Heart right ventricle (tissue), 16 donors: ENCODE measurements at places on chromosomes 3 and 15. TPM values are rescaled to one million over a fixed set of nuclear protein-coding genes. Genes with fewer than 3 reads are reported as not detected.

DNA sequence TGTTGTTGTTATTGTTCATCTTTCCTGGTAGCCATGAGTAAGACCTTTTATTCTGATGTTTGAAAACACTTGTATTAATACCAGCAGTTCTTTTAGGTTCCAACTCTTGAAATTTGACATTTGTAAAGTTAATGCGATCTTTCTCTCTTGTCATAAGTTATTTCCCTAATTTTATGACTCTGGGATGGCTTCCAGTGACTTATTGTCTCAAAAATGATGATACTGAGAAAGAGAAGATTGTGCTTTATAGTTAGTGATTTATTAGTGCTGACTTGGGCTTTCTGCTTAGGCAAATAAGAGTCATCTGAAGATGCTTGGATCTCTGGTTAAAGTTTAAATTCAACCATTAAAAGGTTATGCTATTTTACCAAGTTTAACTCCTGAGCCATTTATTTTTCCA is 715.2 kb downstream of the GRM7 start:
- no peaks in the 10 kb centered on the region for H3K36me3 ChIP-seq
- H3K27ac ChIP-seq = no peak overlapping the region
- H3K27me3 ChIP-seq = no peaks in the 10 kb centered on the region
- H3K4me3 ChIP-seq = no peak overlapping the region
- H3K4me1 ChIP-seq = no peaks in the 10 kb centered on the region

DNA sequence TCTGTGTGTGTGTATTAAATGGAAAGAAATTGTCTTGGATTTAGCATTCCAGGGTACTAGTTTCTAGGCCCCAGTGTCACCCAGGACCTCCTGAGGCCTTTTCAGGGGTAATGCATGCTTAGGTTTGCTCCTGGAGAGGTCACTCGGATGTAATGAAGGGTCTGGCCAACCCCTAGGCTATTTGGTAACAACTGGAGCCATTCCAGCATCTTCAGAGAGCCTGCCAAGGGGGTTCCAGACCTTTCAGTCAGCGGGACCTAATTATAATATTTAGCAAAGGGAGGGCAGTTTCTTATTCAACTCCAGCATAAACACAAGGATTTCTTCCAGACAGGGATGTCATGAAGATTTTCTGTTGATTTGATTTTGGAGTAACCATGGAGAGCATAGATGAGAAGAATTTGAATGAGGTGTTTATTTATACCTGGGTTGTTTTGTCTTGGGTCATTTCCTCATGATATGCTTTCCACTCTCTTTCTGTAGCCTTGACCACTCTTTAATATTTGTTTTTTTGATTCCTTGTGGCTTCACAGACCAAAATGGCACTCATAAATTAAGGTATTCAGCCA is 17.4 kb downstream of the KAT2B start:
- no peak for DNase-seq
- H3K4me1 ChIP-seq = peaks cover 61% of the 10 kb centered on the region
- H3K27me3 ChIP-seq = no peaks in the 10 kb centered on the region
- no peak overlapping the region for H3K4me3 ChIP-seq

DNA sequence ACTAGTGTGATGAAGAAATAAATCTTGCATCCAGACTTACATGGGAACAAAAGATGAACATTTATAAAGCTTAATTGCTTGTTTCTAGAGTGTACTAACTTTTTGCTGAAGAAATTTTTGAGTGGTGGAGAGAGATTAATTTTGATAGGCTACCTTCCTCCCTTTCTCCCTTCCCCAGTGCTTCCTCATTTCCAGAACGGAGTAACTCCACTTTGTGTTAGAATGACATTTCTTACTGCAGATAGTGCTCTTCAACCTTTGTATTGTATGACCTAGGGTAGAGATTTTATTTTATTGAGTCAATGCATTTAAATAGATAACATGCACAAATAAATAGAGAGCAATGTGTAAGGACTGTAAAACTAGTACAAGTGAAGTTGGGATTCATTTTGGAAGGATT is 1.9 kb downstream of the ATP1B3 start:
- H3K4me1 ChIP-seq = peaks cover 16% of the 10 kb centered on the region
- no peaks in the 10 kb centered on the region for H3K27me3 ChIP-seq
- peaks cover 9% of the 10 kb centered on the region for H3K36me3 ChIP-seq
- peak overlapping the region; percentile 100 for H3K27ac ChIP-seq
- no peak for DNase-seq

- no peak for DNase-seq
- H3K36me3 ChIP-seq = no peaks in the 10 kb centered on the region
Measured at GRCh38 chr3:57064001-57064400, 3.5 kb downstream of the SPATA12 start.

- no peak overlapping the region for H3K4me3 ChIP-seq
- no peak overlapping the region for H3K27ac ChIP-seq
- DNase-seq = no peak
Measured at GRCh38 chr3:13934315-13934714, 54.4 kb upstream of the WNT7A start.

DNA sequence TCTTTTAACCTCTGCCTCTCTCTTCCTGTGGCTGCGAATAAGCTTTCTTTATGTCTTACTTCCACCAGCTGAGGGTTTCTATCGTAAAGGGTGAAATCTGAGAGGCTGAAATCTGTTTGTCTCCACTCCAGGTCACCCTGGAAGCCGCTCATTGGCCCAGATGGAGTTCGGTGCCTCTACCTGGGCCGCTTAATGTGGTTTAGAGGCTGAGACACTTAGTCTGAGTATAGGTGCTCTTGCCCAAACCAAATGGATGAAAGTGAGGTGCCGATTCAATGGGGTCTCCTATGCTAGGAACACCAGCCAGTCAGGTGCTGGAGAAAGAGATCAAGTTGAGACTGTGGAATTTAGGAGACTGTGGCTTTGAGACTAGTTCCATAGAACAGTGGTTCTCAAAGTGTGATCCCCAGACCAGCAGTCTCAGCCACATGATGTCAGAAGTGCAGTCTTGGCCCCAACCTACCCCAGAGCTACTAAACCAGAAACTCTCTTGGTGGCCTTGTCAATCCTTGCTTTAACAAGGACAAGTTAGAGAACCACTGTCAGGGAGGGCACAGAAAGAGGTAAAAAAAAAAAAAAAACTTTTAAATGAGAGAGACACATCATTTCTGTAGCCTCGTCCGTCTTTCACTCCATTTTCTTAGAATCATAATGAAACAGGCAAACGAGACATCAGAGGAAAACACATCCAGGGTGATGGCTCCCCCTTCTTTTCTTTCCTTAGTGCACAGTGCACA is 54.9 kb upstream of the CCR2 start:
- no peak overlapping the region for H3K27ac ChIP-seq
- H3K27me3 ChIP-seq = no peaks in the 10 kb centered on the region
- DNase-seq = no peak
- H3K4me3 ChIP-seq = no peak overlapping the region
- H3K36me3 ChIP-seq = no peaks in the 10 kb centered on the region

DNA sequence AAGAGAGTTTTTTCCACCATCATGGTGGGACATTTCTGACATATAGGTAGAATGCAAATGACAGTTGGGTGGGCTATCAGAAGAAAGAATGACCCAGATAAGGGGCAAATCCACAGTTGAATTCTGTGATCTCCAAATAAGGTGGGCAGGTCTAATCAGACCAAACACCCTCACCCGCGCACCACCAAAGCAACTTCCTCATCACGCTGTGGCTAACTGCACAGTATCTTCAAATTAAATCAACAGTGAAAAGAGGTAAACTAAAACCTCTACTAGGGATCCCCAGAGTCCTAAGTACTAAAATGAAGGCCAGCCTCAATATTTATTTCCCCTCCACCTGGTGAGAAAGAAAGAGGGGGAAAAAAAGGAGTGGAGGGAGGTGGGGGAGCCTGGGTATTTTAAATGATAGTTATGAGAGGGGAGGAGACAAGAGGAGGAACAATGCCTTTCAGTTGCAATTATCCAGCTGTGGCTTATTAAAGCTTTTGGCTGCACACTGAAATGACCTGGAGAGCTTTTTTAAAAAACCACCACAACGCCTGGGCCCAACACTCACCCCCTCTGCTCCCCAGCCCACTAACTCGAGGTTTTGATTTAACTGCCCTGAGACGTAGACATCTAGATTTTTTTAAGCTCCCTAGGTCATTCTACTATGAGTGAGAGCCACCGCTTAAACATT is 61.0 kb downstream of the LRIG1 start:
- H3K27me3 ChIP-seq = no peaks in the 10 kb centered on the region
- H3K4me3 ChIP-seq = no peak overlapping the region
- H3K4me1 ChIP-seq = peaks cover 79% of the 10 kb centered on the region
- no peak overlapping the region for H3K27ac ChIP-seq
- no peak for DNase-seq

GRCh38 chr3:129996073-129996472 is 21.6 kb downstream of the TRH start:
- no peaks in the 10 kb centered on the region for H3K36me3 ChIP-seq
- DNase-seq = no peak
- H3K27ac ChIP-seq = no peak overlapping the region
- H3K27me3 ChIP-seq = no peaks in the 10 kb centered on the region
- no peaks in the 10 kb centered on the region for H3K4me1 ChIP-seq

GRCh38 chr15:39807791-39808190 is 25.1 kb upstream of the FSIP1 start:
- H3K4me3 ChIP-seq = no peak overlapping the region
- H3K27me3 ChIP-seq = no peaks in the 10 kb centered on the region
- no peaks in the 10 kb centered on the region for H3K4me1 ChIP-seq
- no peaks in the 10 kb centered on the region for H3K36me3 ChIP-seq
- DNase-seq = no peak
- H3K27ac ChIP-seq = no peak overlapping the region

- H3K27me3 ChIP-seq = no peaks in the 10 kb centered on the region
- H3K27ac ChIP-seq = no peak overlapping the region
- no peak overlapping the region for H3K4me3 ChIP-seq
- no peaks in the 10 kb centered on the region for H3K36me3 ChIP-seq
Measured at GRCh38 chr15:89998141-89998661, 2.9 kb upstream of the ZNF710 start.

DNA sequence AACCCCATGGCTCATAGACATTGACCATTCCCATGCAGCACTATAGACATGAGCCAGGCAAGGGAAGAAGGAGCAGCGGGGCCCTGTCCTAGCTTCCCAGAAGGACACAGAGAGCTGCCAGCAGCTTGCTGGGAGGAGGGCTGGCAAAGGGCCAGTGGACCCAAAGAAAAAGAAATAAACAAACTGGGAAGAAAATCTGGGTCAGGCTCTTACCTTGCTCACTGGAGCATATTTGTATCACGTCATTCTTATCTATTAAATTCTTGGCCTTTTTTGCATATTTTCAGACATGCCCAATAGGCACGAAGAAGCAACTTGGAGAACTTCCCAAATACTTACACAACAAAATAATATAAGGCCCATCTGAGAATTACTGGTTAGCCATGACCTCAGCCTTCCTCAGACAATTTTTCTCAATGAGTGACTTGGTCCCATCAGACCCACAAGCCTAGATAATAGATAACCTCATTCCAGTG is 28.4 kb downstream of the RASGRP1 start:
- DNase-seq = peak; percentile 36
- H3K27me3 ChIP-seq = no peaks in the 10 kb centered on the region
- no peak overlapping the region for H3K27ac ChIP-seq
- no peak overlapping the region for H3K4me3 ChIP-seq
- H3K4me1 ChIP-seq = peaks cover 2% of the 10 kb centered on the region

DNA sequence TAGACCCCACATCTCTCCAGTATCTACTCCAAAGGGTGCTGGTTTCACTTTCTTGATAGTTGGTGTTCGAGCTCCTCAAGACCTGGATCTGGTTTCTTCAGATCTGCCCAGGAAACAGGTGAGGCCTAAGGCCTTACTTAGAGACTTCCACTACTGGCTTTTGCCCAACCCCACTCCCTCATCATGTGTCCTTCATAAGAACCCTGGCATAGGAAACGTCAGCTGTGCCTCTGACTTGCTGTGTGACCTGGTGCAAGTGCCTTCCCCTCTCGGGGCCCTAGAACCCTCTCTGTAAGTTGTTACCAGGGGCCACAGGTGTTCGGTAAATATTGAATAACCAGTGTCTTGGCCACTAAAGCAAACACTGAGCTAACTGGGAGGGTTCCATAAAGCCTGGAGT is 3.9 kb downstream of the OXTR start:
- no peak overlapping the region for H3K4me3 ChIP-seq
- no peak overlapping the region for H3K27ac ChIP-seq
- no peak for DNase-seq
- H3K36me3 ChIP-seq = no peaks in the 10 kb centered on the region
- H3K4me1 ChIP-seq = peaks cover 20% of the 10 kb centered on the region

DNA sequence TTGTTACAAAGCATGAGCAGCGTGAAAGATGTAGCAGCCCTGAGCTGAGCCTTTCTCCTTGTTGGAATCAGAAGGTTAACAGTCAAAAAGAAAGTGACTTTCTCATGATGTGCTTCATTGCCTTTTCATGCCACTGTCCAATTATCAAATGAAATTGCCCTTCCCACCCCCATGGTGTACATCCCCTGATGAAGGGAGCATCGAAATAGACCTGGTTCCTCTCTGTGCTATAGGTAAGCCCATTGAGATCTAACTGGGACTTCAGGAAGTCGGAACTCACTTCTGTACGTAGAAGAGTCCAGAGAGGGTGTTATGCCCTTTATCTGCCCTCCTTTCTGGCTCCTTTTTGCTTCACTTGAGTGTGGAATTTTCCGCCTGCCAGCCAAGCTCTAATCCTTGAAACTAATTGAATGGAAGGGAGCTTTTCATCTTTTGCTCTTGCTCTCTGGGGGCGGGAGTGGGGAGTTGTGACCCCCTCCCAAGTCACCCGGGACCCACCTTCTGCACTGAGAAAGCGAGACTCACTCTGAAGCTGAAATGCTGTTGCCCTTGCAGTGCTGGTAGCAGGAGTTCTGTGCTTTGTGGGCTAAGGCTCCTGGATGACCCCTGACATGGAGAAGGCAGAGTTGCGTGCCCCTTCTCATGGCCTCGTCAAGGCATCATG is 20.9 kb downstream of the ABHD6 start:
- H3K36me3 ChIP-seq = peaks cover 44% of the 10 kb centered on the region
- no peak overlapping the region for H3K4me3 ChIP-seq
- no peaks in the 10 kb centered on the region for H3K27me3 ChIP-seq
- DNase-seq = no peak

- H3K36me3 ChIP-seq = peaks cover 5% of the 10 kb centered on the region
- H3K4me1 ChIP-seq = peaks cover 98% of the 10 kb centered on the region
- H3K4me3 ChIP-seq = peak overlapping the region; percentile 5
- H3K27me3 ChIP-seq = no peaks in the 10 kb centered on the region
Measured at GRCh38 chr3:129593595-129594339, 12.7 kb downstream of the PLXND1 start.

GRCh38 chr3:21747966-21748555 is 2.9 kb downstream of the ZNF385D start:
- DNase-seq = no peak
- H3K36me3 ChIP-seq = no peaks in the 10 kb centered on the region
- peak overlapping the region; percentile 44 for H3K27ac ChIP-seq

GRCh38 chr3:190210608-190211007 is 89.9 kb upstream of the P3H2 start:
- H3K4me1 ChIP-seq = no peaks in the 10 kb centered on the region
- no peak overlapping the region for H3K27ac ChIP-seq
- DNase-seq = no peak
- no peaks in the 10 kb centered on the region for H3K36me3 ChIP-seq
- H3K4me3 ChIP-seq = no peak overlapping the region

GRCh38 chr3:53180305-53181023 is 19.5 kb downstream of the PRKCD start:
- H3K27ac ChIP-seq = no peak overlapping the region
- no peaks in the 10 kb centered on the region for H3K27me3 ChIP-seq
- no peak overlapping the region for H3K4me3 ChIP-seq
- H3K36me3 ChIP-seq = peaks cover 68% of the 10 kb centered on the region

- H3K27ac ChIP-seq = no peak overlapping the region
- DNase-seq = no peak
- H3K4me3 ChIP-seq = no peak overlapping the region
Measured at GRCh38 chr3:5011555-5012256, 32.5 kb downstream of the BHLHE40 start.

Gene BFSP2
- total RNA-seq = not detected

Gene ITIH4
- 4.2 TPM for total RNA-seq

Gene THBS1
- 46.8 TPM for total RNA-seq

Gene ZNF385D
- total RNA-seq = 8.2 TPM

Gene SOX2
- 0.11 TPM for total RNA-seq

Gene CELSR3
- 0.19 TPM for total RNA-seq

Gene THUMPD3
- total RNA-seq = 51.6 TPM

Gene VIPR1
- 1.3 TPM for total RNA-seq
